Activated T-helper 9 cell treated with anti-CD3 and anti-CD28 coated beads, Interleukin-2, amount 50 U/mL, for 16 hours (primary cell): ENCODE measurements at places on chromosomes 13 and 19.

GRCh38 chr13:59538512-59538911 is 625.2 kb downstream of the DIAPH3 start:
- no peak for DNase-seq

GRCh38 chr13:106536244-106537034 is 977 bp upstream of the EFNB2 start:
- peak; percentile 81 for DNase-seq

GRCh38 chr19:14530506-14530905 is 1.1 kb downstream of the TECR start:
- no peak for DNase-seq

DNA sequence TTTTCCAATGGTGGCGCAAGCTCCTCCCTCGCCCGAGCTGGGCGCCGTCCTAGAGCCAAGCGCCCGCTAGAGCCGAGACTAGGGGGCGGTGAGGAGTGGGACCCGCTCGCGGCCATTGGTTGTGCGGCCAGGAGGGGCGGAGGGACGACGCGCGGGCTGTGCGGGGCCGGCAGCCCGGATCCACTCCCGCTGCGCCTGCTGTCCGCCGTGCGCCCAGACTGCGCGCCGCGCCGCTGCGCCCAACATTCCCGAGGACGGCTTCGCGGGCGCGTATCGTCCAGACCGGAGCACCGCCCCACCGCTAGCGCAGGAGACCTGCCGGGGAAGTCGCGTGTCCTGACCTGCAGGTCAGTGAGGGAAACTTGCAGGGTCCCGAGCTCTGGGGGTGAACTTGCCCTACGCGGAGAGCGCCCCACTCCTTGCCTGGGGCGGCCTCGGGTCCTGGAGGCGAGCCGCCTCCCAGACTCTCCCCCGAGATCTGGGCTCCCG is at the start of gene SERTM1:
TSS of gene SERTM1 (plus strand) at position 183 of the 489 bp plus-strand sequence. CDS start 21,059 bp downstream, outside the sequence.
- no peak for DNase-seq

DNA sequence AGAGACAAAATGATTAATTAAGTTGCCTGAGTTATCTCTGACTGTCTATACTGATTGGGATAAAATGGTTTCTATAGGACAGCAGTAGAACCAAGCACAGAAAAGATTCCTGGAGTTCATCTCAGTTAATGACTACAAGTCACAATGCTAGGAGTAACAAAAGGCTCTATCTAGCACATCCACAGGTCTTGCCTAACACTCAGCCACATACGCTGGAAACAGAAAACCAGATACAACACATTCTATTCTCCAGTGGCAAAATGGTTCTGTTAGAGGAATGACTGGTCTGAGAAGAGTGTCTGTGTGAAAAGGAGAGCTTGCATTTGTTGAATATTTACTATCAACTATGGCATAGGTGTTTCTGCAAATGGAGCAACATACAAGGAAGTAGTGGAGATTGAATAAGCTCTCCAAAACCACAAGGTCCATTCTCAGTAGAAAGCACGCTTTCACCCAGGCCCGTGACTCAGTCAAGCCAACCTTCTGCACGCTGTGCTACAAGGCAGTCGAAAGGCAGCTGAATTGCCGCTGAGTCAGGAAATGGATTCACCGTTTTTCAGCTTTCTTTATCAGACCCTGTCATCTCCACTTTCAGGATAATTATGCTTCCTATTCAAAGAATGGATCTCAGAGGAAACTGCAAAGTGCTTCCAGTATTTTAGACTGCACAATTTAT is 761.5 kb downstream of the EFNB2 start:
- no peak for DNase-seq

DNA sequence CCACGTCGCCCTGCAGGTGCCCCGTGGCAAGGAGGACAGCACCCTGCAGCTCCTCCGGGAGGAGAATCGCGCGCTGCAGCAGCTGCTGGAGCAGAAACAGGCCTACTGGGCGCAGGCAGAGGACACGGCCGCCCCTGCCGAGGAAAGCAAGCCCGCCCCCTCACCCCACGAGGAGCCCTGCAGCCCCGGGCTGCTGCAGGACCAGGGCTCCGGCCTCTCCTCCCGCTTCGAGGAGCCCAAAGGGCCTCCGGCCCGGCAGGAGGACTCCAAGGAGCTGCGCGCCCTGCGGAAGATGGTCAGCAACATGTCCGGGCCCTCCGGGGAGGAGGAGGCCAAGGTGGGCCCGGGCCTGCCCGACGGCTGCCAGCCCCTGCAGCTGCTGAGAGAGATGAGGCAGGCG is 11.6 kb downstream of the CBY2 start:
- no peak for DNase-seq

DNA sequence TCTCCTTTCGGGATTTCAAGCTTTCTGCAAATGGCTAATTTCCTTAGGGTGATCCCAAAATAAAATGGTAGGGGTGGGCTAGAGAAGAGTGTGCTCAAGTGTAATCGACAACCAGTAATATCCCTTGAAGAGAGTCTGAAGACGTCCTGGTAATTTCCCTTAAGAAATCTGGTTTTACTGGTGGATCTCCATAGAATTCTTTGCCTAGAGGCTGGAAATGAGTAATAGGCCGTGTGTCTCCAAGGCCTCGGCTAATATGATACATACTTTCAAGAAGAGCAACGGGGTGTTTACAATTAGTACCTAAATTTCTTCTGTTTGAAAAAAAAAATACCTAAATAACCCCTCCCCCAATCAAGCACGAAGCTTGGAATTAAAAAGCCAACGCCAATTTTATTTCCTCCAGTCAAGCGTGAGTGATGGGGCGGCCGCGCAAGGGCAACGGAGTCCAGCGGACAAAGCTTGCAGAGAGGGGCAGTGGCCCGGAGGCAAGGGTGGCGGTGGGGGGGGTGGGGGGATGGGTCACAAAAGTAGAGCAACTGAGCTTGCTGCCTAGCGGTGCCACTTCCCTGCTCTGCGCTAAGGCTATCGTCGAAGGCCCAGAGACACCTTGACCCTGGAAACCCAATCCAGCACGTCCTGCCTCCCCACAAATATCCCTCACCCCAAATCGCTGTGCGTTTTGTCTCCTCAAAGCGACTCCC is 7.8 kb downstream of the SOX21 start:
- DNase-seq: no peak

DNA sequence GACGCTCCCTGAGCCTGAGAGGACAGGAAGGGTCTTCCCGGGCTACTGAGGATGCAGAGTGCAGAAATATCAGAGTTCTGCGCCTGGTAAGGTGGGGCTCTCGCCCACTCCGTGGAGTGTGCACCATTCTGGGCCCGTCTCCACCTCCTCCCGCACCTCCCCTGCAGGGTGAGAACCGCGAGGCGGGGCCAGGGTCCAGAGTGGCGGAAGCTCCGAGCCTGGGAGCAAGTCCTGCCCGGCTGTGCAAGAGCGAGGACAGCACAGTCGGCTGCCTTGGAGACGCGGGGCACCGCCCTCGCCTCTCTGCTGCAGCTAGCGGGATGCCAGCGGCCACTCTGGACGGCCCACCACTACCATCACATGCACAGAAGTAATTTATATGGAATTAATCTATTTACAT is 2304.4 kb downstream of the PCDH9 start:
- no peak for DNase-seq
